Stimulated activated CD8-positive, alpha-beta memory T cell treated with anti-CD3 and anti-CD28 coated beads, Interleukin-2, amount 100 ng/mL, for 48 hours (primary cell): ENCODE measurements at places on chromosomes 6 and 20.
A peak's percentile ranks its signal among the peaks of the same experiment; 100 is the strongest.

- DNase-seq: no peak
Observed at GRCh38 chr6:18384621-18385020, 2.5 kb upstream of the RNF144B start.

- no peak for DNase-seq
Observed at GRCh38 chr20:49366687-49367086, 88.8 kb upstream of the ZNFX1 start.

GRCh38 chr20:51428401-51429143 is 113.9 kb downstream of the NFATC2 start:
- DNase-seq: no peak

DNA sequence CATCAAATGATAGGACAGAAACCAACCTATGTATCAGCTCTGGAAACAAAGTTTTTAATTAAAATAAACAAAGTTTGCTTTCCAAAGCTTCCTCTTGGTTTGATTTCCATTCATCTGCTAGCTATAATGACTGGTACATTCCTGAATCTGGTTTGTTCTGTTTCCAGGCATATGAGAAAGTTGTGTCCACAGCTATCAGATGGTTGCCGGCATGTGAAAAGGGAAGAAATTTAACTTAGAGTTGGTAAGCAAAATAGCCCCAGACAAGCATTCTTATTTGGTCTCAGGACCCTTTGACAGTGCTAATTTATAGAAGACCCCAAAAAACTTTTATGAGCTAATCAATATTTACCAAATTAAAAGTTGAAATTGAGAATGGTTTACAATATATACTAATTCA is 3.8 kb upstream of the RNF146 start:
- DNase-seq: no peak

DNA sequence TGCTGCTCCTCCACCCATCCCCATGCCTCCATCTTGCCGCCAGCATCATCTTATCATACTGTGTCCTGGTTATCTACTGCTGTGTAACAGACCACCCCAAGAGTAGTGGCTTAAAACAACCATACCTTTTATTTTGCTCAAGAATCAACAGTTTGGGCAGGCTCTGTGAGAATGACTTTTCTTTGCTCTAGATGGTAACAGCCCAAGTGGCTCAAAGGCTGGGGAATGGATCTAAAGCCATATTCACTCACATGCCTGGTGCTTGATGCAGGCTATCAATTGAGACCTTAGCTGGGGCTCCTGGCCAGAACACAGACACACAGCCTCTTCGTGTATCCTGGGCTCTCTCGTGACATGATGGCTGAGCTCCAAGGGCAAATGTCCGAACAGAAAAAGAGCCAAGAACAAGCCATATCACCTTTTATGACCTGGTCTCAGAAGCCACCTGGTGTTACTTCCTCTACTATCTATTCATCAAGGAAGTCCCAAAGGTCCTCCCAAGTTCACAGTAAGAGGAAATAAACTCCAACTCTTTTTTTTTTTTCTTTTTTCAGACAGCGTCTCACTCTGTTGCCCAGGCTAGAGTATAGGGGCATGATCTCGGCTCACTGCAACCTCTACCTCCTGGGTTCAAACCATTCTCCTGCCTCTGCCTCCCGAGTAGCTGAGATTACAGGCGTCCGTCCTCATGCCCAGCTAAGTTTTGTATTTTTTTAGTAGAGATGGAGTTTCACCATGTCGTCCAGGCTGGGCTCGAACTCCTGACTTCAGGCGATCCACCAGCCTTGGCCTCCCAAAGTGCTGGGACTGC is 159.3 kb upstream of the JARID2 start:
- no peak for DNase-seq

DNA sequence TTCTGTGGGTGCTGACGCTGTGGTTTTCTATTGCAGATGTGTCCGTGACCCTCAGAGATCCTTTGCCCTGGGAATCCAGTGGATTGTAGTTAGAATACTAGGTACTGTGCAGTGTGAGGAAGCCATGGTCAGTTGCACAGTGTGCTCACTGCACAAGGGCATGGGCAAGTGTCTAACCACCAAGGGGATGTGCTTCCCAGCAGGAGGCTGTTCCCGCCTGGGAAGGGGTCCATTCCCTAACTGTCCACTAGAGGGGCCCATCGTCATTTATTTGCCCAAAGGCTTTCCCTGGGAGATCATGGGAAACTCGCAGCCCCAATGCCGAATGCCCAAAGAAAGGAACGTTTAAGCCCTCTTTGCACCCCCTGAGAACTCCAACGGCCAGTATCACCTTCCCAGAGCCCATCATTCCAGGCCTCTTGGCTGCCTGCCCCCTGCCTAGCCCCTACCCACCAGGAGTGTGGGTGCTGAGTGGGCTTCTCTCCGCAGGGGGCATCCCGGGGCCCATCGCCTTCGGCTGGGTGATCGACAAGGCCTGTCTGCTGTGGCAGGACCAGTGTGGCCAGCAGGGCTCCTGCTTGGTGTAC is 26.2 kb downstream of the SLCO4A1 start:
- DNase-seq: no peak

DNA sequence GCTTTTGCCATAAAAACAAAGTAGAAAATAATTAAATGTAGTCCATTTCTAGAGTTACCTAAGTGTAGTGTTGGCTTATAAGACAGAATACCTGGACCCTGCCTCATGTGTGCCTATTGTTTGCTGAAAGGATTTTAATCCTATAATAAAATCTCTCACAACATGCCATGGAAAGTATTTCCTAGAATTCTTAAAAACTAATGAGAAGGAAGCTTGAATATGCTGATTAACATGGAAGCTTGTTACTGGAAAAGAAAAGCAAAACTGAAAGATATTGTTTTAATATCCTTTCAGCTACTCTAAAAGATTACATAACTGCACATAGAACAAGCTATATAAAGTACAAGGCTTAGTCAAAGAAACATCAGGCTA is 18.0 kb upstream of the FAM135A start:
- DNase-seq: no peak

DNA sequence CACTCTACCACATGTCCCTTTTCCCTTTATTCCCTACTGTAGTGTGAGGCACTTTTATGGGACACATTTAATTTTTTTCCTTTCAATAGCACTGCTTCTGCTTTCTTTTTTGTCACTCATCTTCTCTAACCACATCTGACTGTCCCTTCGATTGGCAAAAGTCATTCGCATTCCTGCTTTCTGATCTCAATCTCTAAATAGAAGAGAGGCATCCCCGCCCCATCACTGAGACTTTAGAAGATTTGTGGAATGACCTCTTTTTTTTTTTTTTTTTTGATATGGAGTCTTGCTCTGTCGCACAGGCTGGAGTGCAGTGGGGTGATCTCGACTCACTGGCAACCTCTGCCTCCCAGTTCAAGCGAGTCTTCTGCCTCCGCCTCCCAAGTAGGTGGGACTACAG is 9.1 kb downstream of the ZNF292 start:
- DNase-seq: no peak

- no peak for DNase-seq
Observed at GRCh38 chr6:89221971-89222711, 5.0 kb upstream of the GABRR1 start.

GRCh38 chr20:5056801-5057599 is 55.7 kb upstream of the SLC23A2 start:
- peak; percentile 36 for DNase-seq

DNA sequence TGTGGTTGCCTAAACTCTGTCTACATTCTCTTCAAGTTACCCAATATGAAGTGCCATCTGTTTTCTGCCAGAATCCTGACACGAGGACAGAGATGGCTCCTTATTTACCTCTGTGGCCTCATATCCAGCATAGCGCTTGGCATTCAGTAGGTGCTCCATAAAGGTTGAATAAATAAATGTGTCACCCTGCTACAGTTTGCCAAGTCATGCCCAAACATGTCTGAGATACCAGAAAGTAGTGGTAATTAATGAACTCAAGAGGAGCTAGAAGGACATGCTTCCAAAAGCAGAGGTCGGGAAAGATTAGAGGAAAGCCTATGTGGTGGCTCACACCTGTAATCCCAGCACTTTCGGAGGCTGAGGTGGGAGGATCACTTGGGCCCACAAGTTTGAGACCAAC is 30.9 kb upstream of the E2F3 start:
- DNase-seq: no peak

DNA sequence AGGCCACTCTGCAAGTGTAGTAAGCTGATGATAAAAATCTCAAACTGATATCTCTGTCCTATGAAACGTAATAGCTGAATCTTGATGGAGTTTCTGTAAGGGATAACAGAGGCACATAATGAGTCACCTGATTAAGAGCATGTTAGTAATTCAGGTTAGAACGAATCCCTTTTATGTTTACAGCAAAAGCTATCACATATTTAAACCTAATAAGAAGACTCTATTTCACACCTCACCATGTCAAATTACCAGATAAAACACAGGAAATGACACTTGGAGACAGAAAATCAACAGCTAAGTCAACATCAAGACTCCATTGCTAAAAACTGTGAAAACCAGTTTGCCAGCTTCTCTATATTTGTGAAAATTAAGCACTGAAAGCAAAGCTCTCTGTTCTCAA is 11.8 kb downstream of the CST7 start:
- no peak for DNase-seq

- DNase-seq: no peak
Observed at GRCh38 chr6:17305219-17306001, 24.2 kb downstream of the RBM24 start.

DNA sequence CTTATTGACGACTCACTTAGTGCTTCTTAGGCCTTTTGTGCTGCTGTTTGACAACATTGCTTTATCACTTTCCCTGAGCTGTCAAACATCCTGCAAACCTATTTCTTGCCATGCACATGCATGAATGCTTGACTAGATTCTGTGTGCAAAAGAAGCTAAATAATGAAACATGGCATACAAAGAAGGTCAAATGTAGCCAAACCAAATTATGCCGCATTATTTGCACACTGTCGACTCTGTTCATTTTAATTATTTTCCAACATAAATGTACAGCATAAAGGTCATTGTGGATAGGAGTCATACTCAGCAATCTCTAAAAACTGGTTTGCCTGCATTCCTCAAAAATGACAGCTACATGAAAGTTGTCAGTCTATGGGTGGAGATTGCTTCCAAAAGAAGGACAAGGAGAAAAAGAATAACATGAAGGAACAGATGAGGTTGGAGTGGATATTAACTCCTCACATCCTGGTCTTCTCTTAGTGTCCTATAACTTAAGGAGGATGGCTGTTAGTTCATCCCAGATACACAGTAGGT is 123.1 kb upstream of the STXBP5 start:
- no peak for DNase-seq

DNA sequence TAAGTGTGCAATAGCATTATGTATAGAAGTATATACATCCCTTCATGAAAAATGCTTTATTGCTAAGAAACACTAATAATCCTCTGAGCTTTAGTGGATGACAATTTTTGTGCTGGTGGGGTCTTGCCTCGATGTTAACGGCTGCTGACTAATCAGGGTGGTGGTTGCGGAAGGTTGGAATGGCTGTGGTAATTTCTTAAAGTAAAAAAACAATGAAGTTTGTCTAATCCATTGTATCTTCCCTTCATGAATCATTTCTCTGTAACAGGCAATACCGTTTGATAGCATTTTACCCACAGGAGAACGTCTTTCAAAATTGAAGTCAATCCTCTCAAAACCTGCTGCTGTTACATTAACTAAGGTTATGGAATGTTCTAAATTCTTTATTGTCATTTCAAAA is 816.5 kb upstream of the GJE1 start:
- DNase-seq: no peak

GRCh38 chr6:42118162-42119001 is 24.0 kb downstream of the C6orf132 start:
- DNase-seq: no peak

DNA sequence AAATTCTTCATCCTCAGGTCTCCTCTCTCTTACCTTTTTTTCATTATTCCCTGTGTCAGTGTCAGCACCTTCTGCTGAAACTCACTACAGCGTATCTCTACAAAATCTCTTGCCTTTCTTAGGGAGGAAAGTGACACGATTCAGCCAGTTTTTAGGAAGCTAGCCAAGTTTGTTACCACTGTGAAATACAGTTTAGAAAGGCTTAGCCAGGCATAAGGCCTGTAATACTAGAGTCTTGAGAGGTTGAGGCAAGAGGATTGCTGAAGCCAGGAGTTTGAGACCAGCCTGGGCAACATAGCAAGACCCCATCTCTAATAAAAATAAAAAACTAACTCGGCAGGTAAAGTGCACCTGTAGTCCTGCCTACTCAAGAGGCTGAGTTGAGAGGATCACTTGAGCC is 16.7 kb downstream of the TAB2 start:
- DNase-seq: no peak

DNA sequence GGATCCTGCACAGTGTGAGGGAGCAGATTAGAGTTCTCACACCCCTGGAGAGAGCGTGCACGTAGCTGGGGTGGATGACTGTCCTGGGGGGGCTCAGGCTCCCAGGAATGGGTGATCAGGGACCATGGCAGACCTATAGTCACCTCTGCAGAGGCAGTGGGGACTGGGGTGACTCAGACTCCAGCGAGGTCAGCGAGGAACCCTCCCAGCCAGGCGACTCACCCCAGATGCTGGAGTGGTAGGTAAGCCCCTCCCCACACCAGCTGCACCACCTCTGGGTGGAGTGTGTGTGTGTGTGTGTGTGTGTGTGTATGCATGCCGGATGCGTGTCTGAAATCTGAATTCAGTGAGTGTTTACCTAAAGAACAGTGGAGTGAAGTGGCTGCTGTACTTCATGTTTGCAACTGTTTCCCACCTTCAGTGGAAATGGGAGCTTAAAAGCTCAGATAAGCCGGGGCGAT is 17.4 kb upstream of the GTSF1L start:
- peak; percentile 43 for DNase-seq

- DNase-seq: no peak
Observed at GRCh38 chr6:22784601-22785410, 215.4 kb downstream of the HDGFL1 start.

- no peak for DNase-seq
Observed at GRCh38 chr6:157672726-157673412, 150.2 kb upstream of the SNX9 start.

DNA sequence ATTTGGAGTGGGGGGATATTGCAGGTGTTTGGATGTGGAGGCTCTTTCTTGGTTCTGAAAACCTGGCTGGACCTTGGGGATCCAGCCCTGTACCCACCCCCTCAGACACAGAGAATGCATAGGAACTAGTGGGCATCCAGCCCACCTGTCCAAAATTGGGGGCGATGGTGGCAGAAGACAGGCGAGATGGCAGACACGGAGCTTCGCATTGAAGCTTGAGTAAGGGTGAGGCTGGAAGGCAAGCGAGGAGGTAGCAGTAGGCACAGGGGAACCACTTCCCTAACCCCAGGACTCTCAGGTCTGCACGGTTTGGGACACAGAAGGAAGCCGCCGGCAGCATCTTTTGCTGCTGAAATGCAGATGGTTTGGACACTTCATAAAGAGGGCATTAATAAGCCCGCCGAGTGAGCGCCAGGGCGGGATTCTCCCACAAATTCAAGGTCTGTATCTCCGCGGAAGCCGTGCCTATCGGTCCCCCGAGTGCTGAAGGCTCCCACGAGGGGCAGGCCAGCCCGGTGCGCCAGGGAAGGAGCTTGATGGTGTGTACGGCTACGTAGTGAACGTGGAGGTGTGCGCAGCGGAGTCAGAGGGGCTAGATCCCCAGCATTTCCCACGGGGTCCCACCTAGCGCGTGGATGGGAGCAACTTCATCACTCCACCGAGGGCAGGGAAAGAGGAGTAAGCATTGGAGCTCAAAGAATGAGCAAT is 1.6 kb upstream of the FOXA2 start:
- DNase-seq: no peak

GRCh38 chr6:7554533-7555275 is 13.2 kb downstream of the DSP start:
- DNase-seq: no peak
